ENCODE measurements at places on chromosomes 1 and 21.
A peak's percentile ranks its signal among the peaks of the same experiment; 100 is the strongest.

GRCh38 chr1:190864013-190864641, 386.5 kb upstream of the BRINP3 start:
- no peak for DNase-seq

- no peak for DNase-seq
Observed at GRCh38 chr1:174134003-174134659, 25.2 kb upstream of the RABGAP1L start.

GRCh38 chr1:223423641-223424233, 30.5 kb downstream of the CCDC185 start:
- DNase-seq = no peak

GRCh38 chr1:203091761-203092330, 6.0 kb upstream of the MYOG start:
- no peak for DNase-seq

DNA sequence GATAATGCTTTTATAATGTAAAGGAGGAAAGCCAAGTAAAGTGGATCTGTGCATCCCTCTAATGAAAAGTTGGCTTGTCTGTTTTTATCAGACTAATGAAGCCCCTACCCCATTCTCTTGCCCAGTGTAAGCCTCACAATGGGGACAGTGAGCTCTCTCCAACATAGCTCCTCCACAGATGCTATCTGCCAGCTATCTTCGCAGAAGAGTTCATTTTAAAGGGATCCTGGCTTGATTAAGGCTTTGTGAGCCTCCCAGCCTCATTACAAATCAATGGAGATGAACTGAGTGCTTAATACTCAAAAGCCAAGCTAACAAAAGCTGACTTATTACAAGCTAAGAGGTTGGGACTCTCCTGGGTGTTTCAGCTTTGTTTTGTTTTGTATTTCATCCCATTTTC, 514.7 kb downstream of the NUF2 start:
- no peak for DNase-seq

DNA sequence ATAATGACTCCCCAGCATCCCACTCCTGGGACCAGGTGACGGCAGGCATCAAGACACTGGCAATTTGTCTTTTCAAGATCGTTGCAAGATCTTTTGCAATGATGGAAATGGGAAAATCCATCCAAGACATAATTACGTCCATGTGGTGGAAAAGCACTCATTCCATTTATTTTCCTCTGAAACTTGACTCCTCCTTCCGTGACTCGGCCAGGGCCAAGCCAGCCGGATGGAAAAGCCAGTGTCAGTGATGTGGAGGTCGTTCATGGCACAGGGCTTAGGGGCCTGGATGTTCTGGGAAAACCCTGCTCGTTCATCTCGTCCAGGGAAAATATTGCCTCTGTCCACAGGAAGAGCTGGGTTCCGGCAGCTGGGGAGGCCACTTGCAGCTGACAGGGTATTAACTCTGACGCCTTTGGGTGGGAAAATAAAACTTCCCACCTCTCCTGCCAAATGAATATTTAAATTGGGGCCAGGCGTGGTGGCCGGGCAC, 46.2 kb downstream of the C1orf198 start:
- no peak for DNase-seq

DNA sequence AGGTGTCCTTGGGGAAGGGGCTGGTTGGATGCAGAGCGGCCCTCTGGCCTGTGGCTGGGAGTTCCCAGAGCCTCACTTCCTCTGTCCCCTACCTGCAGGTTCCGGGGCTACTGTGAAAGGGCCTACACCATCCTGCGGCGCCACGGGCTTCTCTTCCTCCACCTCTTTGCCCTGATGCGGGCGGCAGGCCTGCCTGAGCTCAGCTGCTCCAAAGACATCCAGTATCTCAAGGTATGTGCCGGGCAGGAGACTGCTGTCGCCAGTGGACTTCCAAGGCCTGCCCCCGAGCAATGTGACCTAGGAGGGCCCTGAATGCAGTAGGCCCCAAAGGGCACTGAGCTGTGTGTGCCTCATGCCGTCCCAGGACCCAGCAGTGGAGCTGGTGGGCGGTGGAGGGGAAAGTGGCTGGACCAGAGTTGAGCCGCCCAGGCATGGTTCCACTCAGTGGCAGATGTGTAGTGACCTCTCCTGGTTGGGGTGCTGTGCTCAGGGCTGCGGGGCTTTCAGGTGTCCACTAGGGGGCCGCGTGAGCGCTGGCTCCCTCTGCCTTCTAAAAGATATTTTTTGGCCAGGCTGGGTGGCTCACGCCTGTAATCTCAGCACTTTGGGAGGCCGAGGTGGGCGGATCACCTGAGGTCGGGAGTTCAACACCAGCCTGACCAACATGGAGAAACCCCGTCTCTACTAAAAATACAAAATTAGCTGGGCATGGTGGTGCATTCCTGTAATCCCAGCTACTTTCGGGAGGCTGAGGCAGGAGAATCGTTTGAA, 73.4 kb downstream of the PIK3CD start:
- peak; percentile 61 for DNase-seq

- no peak for DNase-seq
Observed at GRCh38 chr21:38340131-38340530, 83.3 kb downstream of the KCNJ15 start.

DNA sequence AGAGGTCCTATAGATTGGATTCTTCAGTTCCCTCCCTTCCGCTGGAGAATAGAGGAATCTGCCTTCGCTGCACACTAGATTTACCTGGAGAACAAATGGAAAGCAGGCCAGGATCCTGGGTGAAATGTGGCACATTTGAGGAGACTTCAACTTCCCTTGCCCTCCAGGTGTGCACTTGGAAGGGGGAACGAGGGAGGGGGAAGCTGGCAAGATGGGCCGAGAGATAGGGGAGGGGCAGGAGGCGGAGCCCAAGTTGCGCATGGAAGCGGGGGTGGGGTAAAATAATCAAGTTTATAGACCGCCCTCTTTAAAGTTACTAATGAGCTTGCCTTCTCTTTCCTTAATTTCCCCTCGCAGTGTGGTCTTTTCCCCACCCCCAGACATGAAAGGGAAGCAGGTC, 155.7 kb upstream of the CAMK1G start:
- DNase-seq = no peak

DNA sequence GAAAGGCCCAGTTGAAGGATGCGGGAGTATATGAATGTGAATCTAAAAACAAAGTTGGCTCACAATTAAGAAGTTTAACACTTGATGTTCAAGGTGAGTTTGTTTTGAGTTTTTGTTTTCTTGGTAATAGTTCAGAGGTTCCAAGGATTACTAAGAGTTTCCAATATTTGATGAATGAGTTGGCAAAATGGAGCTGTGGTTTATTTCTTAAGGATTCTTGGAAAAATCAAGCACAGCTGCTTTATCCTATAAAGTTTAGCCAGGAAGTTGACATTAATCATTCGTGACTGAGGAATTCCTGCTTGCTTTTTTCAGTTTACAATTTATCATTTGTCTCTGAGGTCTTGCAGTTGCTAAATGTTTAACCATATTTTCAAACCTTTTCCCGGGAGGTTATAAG, 15.1 kb downstream of the VCAM1 start:
- DNase-seq = no peak

- DNase-seq = no peak
Observed at GRCh38 chr1:219476716-219477115, 136.2 kb downstream of the ZC3H11B start.

DNA sequence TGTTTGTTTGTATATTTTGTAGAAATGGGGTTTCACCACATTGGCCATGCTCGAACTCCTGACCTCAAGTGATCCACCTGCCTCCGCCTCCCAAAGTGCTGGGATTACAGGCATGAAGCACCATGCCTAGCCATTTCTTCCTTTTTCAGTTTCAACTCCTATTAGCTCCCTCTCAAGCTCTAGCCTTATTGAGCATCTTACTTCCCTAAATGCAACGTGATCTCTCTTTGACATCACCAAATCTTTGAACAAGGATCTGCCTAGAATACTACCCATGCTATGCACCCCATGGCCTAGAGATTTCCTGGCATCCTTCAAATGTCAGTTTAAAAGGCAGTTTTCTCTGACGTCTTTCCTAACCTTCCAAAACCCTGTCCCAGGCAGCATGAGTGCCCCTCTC, 91.1 kb upstream of the NR5A2 start:
- DNase-seq = no peak

- DNase-seq = no peak
Observed at GRCh38 chr1:88647249-88647645, 36.8 kb upstream of the PKN2 start.

DNA sequence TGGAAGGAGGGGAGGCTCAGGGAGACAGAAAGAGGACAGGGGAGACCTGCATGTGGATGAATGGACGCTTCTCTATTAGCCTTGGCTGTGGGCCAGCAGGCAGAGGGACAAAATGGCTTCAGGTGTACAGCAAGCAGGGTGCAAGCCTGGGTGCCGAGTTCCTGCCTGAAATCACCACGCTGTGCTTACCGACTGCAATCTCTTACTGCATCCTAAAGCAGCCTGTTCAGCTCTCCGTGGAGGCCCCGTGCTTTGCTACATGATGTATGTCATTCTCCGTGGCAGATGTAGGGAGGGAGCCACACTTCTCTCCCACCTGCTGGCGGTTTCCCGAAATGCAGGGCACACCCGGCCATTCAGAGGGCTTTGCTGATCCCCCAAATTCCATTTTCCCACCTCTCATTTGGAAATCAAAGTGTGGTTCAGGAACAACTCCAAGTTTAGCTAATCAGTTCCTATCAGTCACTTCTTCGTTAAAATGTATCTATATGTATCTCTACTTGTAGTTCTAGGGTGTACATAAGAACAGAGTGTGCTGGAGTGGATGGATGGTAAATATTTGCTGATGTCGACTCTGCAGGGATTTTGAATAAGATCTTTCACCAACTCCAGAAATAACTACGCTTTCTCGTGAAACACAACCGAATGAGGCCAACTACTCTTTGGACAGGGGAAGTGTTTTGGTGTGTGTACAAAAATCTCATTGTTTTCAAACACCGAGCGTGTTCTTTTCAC, 122.3 kb upstream of the BACE2 start:
- no peak for DNase-seq

GRCh38 chr1:193310564-193310963, 124.2 kb upstream of the B3GALT2 start:
- DNase-seq = no peak

DNA sequence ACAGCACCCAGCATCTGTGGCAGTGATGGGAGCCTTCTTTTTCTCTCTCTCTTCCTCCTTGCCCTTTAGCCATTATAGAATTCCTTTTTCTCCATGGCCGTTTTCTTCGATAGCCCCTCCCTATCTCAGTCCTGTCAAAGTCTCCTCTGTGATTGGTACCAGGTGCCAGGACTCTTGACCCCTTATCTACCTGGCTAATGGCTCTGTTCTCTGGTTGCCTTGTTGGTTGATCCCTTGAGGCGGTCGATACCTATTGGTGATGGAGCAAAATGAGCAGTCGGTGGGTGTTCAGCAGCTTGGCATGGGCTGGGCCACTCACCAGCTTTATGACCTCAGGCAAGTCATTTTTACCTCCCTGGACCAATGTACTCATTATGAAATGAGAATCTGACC, 2.0 kb downstream of the ATF3 start:
- DNase-seq = no peak

- peak; percentile 19 for DNase-seq
Observed at GRCh38 chr1:230067419-230067870, 407 bp downstream of the GALNT2 start.

- DNase-seq = no peak
Observed at GRCh38 chr1:25874635-25875153, 814 bp downstream of the PAQR7 start.

DNA sequence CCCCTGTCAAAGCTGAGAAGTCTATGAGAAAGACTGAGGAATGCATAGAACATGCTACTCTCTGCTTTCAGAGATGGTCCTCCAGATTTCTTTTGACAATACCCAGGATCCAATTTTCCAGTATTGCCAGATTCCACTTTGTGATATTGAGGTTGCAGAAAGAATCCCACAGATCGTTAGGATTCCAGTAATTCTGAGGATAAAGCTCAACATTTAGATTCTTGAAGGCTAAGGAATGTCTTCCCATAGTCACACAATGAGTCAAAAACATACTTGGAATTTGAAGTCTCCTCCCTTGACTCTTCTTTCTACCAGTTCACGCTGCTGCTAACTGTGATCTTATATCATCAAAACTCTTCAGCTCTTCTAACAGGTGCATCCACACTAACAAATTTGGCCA, 57.1 kb downstream of the TNFSF18 start:
- no peak for DNase-seq

DNA sequence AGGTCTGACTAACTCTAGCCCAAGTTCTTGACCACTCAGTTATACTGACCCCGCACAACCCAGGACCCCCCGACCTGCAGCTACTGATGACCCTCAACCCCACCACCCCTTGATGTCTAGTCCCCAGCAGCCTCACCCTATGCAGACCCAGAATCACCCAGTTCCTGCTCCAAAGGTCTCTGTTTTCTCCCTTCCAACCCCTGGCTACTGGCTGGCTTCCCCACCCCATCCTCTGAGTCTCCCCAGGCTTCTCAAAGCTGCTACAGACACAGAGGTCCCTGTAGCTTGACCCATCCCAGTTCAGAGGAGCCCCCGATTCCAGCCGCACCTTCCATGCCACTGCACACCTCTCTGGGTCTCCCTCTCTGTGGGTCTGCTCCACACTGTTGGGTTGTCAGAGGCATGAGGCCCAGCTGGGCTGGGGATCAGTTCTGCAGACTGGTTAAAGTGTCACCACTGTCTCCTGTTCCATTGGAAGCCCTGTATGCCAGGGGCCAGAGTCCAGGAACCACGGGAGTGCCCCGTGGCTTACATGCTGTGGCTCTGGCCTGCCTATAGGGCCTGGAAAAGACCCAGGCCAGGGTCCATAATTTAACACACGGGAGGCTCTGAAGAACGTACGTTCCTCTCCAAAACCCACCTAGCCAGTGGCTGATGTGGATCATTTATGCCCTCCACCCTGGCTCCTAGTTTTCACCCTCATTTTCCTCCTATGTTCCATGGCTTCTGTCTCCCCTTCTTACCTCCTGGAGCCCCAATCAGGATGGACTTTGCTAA, 497 bp downstream of the PKLR start:
- DNase-seq = no peak

DNA sequence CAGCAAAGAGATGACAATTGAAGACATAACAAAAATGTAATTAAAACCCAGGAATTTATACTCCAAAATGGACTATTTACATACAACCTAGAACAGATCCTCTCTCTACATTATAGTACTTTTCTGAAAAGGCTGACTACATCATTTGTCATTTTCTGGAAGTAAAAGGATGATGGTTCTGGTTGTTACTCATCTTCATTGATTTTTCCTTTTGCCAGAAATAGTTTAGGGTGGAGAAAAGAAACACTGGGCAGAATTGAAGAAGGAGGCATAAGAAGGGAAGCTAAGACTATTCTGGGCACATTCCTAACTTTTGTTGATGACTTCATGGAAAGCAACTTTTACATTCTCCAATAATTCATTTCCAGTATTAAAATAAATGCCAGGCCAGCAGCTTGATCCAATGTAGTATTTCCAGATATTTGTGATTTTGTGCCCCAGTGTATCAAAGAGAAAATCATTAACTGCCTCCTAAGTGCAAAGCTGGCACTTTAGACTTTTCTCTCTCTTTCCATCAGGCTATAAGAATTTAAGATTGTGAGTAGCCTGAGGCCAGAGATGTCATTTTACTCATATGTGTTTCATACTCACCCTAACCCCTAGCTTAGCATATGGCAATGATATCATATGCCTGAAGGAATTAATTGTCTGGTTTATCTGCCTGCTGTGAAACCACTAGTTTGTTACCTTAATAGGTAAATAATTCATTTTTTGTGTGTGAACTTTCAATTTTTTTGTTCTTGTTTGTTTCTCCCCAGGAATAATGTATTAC, 369.5 kb upstream of the LYPLAL1 start:
- DNase-seq = no peak

- no peak for DNase-seq
Observed at GRCh38 chr1:110283677-110284076, 55.5 kb upstream of the RBM15 start.
